ENCODE measurements at places on chromosomes 5 and 9.

DNA sequence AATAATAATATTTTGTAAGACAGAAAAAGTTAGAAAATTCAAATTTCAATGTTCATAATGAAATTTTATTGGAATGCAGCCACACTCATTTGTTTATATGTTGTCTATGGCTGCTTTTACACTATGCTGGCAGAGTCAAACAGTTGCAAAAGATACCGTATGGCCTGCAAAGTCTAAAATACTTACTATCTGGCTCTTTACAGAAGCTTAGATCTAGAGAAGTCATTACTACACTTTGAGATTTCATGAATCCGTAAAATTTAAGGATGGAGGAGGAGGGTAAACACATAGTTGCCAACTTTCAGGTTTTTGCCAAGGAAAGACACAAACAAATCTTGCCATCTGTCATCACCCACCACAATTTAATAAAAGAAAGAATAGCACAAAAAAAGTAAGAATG is 25.1 kb upstream of the PCSK1 start:
- DNase-seq, result no peak

- DNase-seq, result no peak
Observed at GRCh38 chr5:161078793-161079192, 226.8 kb upstream of the ATP10B start.

DNA sequence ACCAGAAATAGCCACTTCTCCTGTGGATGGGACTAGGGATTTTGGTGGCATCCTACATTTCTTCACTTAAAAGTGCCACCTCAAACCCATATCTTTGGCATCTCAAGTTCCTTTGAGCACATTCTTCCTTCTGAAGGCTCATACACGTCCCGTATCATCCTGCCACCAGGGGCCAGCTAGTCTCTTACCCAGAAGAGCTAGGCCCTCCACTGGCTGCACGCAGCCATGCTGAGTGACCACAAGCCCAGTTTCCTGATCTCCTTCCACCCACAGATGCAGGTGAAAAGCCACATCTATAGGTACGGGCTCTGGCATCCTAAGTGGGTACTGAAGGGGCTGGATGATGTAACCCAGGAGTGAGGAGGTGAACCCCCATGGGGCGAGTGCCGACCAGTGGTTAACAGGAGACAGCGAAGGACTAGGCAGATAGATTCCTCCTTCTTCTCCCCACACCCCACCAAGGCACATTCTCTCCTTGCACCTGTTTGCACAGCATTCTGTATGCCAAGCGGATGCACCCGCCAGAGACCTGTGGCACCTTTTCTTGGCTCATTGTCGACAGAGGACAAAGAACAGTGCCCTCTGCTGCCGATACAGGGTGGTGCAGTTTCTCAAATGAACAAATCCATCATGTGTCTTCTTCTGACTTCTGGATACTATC is 14.4 kb upstream of the SCGB3A1 start:
- DNase-seq, result peak; percentile 90

DNA sequence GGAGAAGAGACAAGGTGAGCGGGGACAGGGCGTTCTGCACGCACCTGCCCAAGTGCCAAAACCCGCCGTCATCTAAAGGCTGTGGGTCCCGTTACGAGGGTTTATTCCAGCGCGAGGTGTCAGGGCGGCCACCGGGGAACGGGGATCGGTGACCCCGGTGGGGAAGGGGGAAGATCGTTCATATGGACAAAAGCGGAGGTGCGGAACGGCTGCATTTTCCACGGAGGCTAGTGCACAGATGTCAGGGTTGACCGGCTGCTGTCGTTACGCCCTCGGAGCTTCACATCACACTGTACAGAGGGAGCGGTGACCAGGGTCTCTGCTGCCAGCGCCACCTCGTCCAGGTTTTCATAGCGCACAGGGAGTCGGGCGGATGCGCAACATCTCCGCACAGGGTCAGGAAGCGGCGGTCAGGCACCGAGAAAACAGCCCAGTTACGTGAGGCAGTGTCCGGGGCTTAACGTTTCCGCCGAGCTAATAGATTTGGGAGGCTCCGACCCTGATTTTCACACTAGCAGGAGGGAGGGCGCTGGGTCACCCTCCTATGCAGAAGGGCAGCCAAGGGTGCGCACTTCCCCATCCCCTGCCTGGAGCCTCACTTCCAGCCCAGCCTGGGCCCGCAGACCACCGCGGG is 13.5 kb downstream of the BTNL9 start:
- DNase-seq, result peak; percentile 70

DNA sequence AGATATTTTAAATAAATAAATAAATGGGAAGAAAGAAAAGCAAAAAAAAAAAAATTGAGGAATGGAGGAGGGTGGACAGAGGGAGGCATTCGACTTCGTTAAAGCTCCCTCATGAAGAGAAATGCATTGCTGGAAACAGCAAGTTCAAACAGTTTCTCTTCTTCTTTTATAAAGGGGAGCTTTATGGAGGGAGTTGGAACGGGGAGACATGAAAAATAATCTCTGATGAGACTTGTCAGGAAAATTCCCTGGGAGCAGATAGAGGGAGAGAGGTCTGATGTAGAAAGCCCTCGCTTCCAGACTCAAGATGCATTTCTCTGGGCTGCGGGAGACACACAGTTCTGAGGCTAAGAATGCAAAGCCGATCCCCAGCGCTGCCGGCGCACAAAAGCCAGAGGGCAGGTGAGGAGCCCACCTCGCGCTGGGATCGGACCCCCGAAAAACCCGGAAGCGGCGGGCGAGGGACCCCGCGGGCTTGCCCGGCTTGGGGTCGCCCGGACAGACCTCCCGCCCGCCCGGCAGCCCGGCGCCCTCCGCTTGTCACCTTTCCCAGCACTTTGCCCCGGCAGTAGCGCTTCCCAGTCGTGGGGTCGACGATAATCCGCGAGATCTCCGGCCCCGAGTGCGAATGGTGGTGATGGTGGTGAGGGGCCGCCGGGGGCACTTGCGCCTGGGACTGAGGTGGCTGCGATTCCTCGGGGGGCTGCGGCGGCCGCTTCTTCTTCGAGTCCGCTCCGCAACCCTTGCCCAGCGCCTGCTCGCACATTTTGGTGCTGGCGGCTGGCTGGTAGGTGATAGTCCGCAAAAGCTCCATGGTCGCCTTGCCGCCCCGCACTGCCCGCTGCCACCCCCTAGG is 512 bp downstream of the PLK2 start:
- DNase-seq, result peak; percentile 78

DNA sequence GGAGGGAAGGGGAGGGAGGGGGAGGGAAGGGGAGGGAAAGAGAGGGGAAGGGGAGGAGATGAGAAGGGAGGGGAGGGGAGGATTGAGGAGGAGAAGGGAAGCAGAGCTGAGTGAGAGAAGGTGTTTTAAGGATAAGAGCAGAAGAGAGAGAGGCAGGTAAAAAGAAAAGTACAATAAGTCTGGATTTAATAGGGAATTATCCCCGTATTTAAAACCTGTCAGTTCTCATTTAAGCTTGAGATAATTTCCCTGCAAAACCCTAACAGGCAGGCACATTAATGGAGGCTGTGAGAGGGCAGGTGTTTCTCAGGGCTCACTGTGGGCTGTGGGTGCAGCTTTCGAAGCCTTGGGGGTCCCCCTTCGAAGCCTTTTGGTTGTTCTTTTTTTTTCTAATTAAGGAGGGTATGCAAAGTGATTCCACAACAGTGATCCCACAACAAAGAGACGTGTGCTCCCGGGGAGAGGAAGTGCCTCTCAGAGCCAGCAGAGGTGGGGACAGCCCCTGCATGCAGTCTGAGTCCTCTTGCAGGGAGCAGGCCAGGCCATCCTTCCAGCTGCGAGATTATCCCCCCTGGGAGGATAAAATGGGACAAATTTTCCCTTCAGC is 317.9 kb upstream of the IRX1 start:
- peak; percentile 65 for DNase-seq

GRCh38 chr9:79107911-79108676 is 463.7 kb upstream of the TLE4 start:
- DNase-seq, result no peak

DNA sequence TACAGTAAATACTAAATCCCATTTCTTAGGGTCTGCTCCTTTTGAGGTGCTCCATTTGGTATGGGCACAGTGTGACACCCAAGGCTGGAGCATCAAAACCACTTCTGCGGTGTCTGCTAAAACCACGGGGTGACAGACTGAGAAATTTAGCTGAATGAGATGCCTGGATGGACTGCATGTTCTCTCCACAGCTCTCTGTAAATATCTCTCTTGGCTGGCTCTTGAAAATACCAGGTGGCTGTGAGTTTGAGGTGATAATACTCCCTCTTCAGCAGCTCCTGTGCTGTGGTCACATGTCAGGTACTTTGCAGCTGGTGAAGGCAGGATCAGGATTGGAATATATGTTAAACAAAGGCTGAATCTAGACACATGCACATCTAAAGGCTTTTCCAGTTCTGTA is 93.7 kb upstream of the SIMC1 start:
- no peak for DNase-seq

GRCh38 chr5:89315286-89316100 is 432.5 kb upstream of the MEF2C start:
- DNase-seq, result no peak

- DNase-seq, result no peak
Observed at GRCh38 chr5:148790545-148791333, 35.7 kb upstream of the ADRB2 start.

GRCh38 chr9:28135549-28135948 is 562.3 kb upstream of the C9orf72 start:
- DNase-seq, result no peak
